ENCODE measurements at places on chromosomes 11 and 22.

DNA sequence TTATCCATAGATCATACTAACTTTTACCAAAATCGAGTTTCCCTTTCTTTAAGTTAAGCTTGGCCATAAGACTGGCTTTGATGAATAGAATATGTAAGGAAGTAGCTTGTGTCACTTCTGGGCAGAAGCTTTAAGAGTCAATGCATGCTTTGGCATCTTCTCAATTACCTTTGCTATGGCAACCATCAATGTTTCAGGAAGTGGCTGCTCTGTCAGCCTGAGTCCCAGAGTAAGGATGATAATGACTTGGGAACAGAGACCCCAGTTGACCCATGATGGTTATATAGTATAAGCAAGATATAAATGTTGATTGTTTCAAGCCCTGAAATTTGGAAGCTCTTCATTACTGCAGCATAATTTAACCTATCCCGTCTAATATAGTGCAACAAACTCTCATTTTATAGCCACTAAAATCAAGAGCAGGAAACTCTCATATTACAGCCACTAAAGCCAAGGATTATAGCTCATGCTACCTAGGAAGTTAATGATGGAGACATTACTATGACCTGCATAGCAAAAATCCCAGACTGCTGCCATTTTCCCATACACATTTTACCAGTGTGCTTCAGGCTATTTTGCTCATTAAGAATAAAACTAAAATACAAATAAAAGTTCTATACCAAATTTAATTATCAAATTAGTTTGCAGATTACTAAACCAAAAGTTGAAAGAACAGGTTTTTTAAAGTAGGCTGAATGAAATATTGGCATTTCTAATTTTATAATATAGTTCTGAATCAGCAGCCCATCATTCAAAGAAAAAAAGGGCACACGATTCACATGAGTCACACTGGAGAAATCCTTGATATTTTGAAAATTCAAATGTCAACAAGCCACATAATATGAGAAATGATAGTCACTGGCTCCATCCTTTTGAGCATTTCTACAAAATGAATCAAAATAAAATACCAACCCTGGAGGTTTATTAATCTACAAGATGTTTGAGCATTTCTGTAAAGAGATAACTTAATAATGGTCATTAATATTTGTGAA is 23.8 kb downstream of the FSHB start:
- no peak for DNase-seq

DNA sequence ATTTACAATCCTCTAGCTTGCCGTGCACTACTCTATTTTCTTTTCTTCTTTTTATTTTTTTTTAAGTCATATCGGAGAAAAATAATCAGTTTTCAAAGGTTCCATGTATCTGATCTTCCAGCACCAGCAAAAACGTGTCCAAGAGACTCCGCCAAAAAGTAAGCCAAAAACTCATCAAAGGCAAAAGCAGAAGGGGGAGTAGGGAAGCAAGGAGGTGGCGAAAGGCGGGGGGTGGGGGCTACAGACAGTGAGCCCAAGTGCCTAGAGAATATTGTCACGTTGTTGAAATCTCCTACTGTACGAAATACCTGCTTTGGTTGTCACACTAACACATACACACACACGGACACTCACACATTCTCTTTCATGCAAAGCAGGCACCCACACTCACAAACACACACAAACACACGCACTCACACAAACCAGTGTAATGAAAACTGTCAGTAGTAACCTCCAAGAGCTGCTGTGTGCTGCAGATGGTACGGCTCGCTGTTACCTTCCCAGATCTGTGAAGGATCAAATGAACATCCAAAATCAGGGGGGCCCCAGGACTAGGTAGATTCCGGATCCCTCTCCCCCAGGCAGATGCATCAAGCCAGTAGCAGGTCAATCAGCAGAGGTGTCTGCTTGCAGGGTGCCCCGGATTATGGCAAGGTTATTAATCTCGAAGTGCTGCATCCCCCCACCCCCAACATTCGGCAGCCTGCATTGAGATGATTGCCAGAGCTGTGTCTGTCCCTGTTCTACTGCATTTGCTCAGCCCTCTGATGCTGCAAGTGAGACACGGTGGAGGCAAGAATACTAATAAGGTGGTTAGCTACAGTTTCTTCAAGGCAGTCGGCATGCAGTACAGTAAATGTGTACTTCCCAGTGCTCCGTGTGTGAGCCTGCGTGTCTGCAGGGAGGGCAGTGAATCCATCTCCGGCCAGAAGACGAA is at the start of gene LRRC4C:
Gene LRRC4C (minus strand): TSS at position 188 of the 937 bp plus-strand sequence.
- no peak for DNase-seq

- no peak for DNase-seq
Measured at GRCh38 chr11:128890543-128891368, at the start of gene KCNJ5. KCNJ5 (plus strand) TSS chr11:128891356; CDS start chr11:128911274, 19,918 bp downstream.

DNA sequence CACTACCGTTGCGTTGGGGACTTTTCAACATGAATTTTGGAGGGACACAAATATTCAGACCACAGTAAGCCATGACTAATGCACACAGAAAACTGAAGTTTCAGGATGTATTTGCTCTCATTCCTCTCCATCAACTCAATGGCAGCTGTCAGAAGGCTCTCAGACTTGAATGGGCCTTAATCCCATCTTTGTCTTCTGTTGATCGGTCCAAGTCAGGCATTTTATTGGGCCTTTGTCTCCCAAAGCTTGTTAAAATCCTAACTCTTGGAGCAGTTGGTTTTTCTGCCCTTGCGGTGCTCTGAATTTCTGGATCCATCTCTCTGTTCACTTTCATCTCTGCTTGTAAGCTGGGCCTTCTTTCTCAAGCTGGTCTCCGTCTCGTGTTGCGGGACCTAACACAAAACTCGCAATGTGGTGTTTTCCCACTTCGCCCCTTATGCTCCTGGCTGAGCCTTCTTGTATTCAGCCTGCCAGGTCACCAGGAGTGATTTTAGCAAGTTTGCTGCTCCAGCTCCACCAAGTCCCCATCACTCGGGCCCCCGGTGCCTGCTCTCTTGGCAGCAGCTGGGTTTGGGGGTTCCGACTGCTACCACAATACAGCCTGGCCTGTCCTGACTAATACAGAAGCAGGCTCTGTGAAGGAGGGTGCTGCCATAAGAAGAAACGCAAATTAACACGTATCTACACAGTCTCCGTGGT is 27.0 kb downstream of the TSPAN32 start:
- no peak for DNase-seq

- DNase-seq, result no peak
Measured at GRCh38 chr22:48968201-48968959, 859.3 kb downstream of the BRD1 start.

DNA sequence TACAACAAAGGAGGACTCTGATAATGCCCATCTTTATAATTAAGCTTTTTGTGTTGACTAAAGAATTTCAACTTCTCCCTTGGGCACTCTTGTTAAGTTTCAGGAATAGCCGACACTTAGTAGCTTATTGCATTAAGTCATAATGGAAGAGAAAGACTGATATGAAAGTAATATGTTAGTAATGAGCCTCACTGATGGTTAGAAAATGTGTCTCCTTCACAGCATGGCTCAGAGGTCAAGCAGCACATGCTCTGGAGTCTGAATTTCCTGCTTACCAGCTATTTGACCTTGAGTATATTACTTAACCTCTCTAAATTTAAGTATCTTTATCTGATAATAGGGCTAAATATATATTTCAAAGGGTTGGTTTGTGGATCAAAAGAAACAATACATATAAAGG is 39.0 kb downstream of the PDGFD start:
- DNase-seq, result no peak

DNA sequence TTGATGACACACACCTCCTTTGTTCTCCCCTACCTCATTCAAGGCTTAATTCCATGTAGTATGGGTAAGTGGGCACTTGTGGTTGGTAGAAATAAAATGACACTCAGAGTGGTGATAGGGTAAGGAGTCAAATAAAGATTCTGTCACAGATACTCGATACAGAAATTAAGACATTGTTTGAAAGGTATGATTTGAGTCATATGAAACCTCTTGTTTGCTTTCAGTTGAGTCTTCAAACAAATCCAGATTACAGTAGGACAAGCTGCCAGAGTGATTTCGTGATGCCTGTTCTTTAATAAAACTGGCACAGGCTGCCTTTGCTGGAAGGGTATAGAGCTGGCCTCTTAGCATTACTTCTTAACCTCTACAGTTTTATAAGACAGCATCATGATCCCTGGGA is 182.4 kb downstream of the SPON1 start:
- DNase-seq, result no peak

DNA sequence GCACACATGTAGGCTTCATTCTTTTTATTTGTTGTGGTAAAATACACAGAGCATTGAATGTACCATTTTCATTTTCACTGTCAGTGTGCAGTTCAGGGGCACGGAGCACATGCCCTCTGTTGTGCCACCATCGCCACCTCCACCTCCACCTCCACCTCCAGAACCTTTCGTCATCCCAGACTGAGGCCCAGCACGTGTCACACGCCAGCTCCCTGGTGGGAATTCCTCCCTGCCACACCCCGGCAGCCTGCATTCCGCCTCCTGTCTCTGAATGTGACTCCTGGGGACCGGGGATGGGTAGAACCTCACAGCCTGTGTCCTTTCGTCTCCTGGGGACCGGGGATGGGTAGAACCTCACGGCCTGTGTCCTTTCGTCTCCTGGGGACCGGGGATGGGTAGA is 10.9 kb downstream of the GRAMD4 start:
- DNase-seq, result no peak

DNA sequence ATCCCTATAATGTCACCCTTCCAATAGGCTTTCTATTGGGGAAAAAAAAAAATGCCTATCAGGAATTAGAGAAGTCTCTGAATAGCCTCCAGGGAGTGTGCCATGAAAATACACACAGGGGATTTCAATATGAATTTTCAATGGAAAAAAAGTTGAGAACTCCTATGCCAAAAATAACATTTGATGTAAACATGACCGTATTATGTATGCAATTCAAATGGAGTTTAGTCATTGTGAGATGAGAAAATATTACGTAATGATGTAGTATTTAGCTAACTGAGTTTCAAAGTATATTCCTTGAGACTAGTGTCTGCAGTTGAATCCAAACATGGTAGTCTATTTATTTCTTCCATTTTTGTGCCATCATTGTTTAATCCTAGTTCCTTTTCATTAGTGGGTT is 182.3 kb downstream of the BLID start:
- no peak for DNase-seq

DNA sequence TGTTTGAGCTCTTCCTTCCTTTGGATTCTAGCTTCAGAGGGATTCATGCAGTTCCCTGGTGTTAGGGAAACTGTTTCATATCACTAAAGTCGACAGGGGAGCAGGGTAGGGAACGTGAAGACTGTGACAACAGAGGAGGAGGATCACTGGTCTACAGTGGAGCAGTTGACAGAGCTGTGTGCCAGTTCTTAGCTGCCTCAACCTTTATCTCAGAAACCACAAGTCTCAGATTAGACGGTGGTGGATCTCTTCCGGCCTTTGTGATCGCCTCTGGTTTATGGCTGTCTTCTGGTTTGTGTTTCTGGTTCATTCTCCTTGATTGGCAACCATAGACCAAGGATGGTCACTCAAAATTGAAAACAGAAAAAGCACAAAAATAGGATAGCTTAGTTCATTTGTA is 538.9 kb upstream of the API5 start:
- DNase-seq, result no peak

DNA sequence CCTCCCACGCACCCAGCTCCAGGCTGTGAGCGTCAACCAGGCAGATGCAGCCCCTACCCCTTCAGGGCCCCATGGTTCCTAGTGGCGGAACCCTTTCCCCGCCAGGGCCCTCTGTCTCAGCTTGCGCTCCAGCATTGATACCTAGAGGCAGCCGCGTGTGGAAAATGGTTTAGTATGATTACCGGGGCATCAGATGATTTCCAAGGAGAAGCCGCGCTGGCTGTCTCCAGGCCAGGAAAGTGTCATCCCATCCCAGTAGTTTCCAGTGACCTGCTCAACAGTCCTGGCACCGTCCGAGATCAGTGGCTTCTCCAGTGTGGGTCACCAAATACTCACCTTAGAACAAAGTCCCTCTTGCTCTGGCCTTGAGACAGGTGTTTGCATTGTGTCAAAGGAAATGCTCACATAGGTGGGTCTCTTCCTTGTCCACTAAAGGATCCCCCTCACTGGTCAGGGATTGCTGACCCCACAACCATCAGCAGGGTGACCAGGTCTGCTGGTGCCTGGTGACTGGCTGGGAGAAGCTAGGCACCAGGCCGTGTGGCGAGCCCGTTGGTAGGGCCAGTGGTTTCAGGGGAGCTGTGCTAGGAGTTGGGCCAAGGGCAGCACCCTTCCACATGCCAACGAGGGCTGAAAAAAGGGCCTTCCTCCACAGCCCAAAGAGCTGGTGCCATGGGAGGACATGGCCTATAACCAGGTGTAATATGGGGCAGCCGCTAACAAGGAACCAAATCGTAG is 109.4 kb downstream of the MORC2 start:
- DNase-seq, result no peak

DNA sequence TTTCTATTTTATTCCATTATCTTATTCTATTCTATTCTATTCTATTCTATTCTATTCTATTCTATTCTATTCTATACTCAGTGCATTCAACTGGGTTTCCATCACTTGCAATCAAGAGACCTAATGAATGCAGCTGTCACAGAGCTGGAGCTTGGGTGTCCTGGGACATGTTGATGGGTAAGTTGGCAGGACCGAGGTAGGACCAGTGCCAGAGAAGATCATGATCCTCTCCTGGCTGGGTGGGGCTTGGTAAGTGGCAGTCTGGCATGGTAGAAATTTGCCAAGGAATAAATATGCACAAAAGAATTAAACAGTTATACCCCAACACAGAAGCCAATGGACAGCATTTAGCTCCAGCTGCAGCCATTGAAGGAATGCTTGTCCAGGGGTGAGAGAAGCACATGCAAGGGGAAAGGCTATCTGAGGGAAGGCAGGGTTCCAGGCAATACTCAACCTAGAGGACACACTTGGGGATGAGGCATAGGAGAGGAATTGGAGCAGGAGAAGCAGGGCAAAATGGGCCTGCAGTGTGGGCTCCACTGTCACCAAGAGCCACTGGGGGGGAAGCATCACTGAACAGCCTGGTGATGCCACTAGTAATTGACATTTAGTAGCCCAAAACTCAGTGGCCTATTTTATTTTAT is 97.0 kb upstream of the CD82 start:
- DNase-seq, result no peak

DNA sequence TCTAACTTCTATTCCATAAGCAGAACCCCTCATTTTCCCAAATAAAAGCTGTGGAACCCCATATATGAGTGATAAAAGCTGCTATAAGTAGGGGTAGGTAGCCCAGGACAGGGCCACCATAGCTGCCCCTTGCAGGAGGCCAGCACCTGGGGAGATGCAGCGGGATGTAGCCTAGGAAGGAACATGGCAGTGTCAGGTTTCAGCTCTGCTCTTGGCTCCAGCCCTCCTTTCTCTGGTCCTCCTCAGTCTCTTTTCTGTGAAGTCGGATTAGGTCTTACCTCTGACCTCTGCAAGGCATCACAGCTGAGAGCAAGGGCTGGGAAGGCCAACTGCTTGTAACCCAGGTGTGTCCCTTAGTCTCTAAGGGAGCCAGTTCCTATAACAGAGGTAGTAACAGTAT is 135.6 kb downstream of the NAV2 start:
- no peak for DNase-seq

DNA sequence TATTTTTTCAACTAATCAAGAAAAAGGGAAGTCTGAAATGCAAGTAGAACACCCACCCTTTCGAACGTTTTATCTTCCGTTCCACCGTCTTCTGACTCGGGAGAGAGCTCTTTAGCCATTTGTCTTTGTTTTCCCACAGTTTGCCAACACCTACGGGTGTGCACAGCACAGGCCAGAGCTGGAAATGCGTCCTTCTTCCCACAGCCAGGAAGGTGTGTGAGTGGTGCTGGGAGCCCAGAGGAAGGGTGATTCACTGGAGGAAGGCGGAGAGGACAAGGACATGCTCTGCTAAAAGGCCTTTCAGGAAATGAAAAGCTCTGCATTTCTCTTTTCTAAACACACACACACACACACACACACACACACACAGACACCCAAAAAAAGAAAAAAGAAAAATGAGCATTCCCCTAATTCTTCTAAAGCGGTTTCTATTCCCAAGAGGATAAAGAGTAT is 18.5 kb downstream of the ENDOD1 start:
- no peak for DNase-seq

Data from stimulated activated CD4-positive, alpha-beta T cell treated with anti-CD3 and anti-CD28 coated beads, TNF-alpha, amount 100 ng/mL, for 48 hours (primary cell).